ENCODE measurements at places on chromosomes 16 and 17.
A peak's percentile ranks its signal among the peaks of the same experiment; 100 is the strongest.

GRCh38 chr17:60151355-60151754 lies 1.6 kb downstream of the CA4 start:
- no peak for DNase-seq

- peak; percentile 51 for DNase-seq
Observed at GRCh38 chr17:65243838-65244625, 106.9 kb downstream of the RGS9 start.

GRCh38 chr16:57992084-57992483 lies 8.4 kb downstream of the ZNF319 start:
- no peak for DNase-seq

DNA sequence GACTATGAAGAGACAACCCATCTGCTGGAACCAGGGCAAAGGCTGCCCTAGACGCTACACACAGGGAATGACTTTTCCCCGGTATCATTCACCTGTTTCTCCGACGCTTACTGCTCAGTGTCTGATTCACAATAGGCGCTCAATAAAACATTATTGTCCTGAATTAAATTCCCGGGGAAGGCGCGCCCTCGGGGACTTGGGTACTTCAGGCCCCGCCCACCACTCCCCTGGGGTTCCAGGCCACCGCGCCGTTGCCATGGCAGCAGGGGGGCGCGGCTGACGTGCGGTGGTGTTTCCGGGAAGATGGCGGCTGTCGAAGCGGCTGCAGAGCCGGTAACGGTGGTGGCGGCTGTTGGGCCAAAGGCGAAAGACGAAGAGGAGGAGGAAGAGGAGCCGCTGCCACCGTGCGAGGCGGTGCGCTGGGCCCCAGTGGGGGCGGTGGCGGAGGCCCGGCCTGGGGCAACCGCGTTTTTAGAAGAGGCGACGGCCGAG lies at the start of gene RUNDC1:
RUNDC1 (plus strand) TSS at position 292 of the 492 bp plus-strand sequence; CDS start at position 304, 12 bp downstream.
- peak; percentile 71 for DNase-seq

- DNase-seq: no peak
Observed at GRCh38 chr17:77691216-77692085, 267.1 kb upstream of the TNRC6C start.

DNA sequence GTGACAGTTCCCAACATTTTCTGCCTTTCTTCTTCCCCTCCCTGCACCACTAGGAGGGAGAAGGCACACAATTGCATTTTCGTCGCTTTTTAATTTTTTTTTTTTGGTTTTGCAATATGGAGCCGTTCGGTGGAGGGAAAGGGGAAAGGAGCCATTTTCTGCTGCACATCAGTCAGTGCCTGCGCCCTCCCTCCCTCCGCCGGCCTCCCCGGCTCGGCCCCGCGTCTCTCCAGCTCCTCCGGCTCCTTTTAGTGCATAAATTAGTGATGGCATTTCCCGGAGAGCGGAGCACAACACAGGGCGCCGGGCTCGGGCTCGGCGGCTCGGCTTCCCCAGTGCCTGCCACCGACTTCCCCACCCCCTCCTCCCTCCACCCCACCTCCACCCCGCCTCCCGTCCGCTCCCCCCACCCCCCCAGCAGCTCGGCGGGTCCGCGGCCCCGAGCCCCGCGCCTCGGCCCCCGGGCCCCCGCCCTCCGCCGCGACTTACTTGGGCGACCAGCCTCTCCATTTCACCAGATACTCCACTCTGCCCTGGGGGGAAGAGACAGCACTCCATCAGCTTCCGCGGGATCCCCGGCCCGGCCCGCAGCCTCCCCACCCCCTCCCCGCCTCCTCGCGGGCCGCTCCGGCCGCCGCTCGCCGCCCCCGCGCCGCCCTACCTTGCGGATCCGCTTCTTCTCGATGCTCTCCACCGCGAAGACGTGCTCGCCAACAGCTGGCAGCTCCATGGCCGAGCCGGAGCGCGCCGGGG lies 542 bp downstream of the CBX4 start:
- peak; percentile 85 for DNase-seq

- DNase-seq: no peak
Observed at GRCh38 chr16:23024044-23024443, 125.2 kb downstream of the USP31 start.

DNA sequence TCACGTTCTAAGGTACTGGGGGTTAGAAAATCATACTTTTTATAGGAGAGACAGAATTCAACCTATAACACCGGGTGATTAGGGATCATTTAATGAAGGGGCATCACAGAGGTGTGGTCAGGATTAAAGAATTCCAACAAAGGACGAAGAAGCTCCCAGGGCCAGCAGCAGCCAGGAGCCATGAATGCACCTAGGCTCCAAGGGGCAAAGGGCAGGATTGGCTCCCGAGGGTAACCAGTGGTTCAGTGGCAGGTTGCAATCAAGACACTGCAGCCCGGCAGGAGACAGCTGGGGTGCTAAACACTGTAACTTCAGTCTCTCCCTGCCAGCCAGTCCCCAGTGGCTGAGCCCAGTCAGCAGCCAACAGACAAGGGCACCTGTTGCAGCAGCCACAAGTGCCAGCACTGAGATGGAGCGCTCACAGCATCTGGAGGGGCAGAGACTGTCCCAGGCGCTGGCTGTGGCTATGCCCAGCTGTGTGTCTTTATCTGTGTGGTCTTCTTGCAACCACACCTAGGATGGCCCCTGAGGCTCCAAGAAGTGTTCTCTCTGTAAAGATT lies 23.9 kb downstream of the DHRS7C start:
- DNase-seq: no peak

DNA sequence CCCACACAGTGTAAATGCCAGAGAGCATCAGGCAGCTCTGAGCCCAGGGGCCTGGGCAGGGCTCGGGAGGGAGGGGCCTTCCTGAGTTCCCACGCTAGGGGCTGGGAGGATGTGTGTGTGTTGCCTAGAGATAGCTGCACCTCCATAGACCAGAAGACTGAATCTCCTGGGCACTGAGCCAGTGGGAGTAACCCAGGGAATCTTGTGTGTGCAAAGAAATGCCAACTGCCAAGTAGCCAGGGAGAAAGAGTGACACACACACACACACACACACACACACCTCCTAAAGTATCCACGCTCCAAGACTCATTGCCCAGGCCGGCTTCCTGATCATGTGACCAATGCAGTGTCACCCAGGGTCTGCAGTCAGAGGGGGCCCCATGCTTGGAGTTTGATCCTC lies 166.2 kb upstream of the RPL38 start:
- DNase-seq: peak; percentile 11

DNA sequence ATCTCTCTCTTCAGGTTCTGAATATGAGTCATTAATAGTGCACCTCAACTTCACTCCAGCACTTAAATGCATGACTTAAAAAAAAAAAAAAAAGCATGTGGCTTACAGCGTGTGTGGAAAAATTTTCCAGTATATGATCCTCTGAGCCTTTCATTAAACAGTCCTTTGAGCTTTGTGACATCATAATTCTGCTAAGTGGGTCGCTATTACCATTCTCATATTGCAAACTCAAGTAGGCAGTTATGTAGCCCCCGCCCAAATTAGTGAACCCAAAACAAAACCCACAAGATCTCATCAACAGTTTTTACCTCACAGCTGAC lies 672 bp downstream of the CMTR2 start:
- no peak for DNase-seq

- peak; percentile 46 for DNase-seq
Observed at GRCh38 chr16:2233872-2234812, 2.1 kb upstream of the DNASE1L2 start.

DNA sequence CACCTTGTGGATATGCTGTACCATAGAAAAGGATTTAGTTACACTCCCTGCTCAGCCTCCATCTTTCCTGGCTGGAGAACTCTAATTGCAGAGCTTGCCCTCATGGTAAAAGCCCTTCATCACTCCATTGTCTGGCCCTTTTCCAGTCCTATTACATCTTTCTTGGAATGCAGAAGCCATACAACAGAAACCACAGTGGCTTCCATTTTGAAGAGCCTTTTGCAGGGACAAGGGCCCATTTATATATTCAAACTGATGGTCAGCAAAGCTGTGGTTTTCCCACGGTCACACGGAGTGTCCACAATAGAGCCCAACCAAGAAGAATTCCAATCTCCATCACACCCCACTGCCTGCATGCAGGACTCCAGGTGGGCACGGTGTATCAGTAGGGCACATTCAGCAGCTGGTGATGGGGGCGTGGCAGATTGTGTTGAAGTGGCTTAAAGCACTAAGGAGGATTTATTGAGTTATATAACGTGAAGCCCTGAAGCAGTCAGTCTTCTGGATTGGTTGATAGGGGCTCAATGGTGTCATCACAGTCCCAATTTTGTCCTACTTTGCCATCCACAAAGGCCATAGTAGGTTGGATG lies 20.3 kb downstream of the COPRS start:
- no peak for DNase-seq

DNA sequence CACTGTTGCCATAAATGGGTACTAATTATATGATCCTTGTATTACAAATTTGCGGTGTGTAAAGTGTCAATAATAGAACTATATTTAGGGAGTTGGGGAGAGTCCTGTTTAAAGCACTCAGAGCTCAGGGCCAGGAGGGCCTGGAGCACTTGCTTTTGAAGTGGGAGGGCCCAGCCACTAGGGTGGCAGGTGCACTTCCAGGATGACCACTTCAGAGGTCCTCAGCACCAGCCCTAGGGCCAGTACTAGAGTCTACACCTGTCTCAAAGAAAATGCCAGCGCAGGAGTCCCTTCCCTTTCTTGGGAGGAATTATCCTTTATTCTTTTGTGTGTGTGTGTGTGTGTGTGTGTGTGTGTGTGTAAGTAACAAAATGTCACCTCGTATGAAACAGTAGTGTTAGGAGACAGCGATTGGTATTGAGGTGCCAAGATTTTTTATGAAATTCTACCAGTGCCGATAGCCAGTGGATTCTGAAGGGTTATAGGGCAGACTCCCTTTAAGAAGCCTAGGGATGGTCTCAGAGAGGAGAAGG lies 31.9 kb downstream of the MYO18A start:
- no peak for DNase-seq

DNA sequence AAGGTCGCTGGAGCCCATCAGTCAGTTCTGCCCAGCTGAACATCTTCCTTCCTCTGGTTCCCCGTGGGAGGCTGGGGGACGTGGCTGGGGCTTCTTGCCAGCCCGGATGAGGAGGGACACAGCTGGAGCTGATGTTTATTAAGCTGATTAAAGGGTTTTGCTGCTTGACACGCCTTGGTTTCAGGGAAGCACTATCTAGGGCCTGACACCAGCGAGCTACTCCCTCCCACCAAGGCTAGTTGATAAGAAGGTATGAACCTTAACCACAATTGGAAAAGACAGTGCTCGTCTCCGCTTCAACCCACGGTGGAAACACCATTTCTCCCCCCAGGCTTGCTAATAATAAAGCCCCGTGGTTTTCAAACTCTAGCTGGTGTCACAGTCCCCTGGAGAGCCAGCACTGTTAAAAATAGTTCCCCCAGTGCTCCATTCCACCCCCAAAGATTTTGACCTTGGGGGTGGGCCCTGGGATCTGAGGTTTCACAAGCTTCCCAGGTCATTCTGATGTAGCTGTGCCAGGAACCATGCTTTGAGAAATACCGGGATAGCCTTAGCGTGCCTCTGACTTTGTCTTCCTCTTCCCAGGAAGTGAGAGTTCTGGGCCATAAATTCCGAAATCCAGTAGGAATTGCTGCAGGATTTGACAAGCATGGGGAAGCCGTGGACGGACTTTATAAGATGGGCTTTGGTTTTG lies 5.5 kb downstream of the DHODH start:
- no peak for DNase-seq

GRCh38 chr17:36877771-36878170 lies 59.5 kb upstream of the LHX1 start:
- DNase-seq: no peak

DNA sequence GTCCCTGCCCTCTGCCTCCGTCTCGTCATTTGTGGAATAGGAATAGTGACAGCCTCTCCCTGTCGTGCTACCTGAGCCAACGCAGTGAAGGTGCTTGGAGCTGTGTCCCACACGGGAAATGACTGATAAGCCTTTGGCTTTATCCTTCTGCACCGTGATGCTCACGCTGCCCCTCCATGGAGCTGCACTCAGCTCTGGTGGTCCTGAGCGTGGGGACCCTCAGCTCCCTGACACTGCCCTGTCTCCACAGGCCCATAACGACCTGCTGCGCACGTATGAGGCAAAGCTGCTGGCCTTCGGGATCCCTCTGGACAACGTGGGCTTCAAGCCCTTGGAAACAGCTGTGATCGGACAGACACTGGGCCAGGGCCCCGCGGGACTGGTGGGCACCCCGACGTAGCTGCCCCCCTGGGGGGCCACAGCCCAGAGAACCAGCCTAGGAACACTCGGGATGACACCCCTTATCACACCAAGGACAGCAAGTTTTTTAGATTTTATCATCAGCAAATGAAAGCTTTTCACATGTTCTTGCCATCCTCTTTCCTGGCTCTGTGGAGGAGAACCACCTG lies 23.8 kb upstream of the DBNDD1 start:
- DNase-seq: no peak

DNA sequence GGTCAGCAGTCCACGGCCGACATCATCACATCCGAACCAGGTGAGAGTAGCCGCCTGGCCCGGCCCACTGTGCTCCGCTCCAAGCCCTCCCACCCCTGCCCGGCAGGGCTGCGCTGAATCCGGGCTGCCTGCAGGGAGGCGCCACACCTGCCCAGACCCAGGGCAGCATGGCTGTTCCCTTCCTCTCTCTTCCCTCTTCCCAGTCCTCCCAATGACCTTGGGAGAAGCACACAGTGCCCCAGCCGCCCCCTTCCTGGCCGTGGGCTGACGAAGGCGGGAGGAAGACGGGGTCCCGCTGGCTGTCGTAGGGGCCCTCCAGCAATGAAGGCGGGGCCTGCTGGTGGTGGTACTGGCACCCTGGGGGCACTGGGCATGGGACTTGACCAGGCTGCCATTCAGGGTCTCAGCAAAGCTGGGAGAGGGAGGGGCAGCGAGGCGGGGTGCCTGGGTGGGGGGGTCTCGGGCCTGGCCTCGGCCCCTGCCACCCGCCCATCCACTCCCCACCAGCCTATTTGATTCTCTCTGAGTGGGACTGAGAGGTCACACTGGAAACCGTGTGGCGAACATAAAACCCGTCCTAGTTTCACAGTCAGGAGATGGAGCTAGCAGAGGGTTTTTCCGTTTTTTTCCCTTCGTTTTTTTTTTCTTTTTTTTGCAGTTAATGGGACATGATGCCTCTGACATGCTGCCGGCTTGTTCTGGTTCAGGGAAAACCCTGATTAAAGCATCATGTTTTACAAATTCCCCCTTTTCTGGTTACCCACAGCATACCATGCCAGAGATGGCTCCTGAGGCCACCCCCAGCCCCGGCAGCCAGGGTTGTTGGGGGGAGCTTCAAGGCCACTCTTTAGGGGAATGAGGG lies 50.6 kb downstream of the BAHCC1 start:
- DNase-seq: no peak

DNA sequence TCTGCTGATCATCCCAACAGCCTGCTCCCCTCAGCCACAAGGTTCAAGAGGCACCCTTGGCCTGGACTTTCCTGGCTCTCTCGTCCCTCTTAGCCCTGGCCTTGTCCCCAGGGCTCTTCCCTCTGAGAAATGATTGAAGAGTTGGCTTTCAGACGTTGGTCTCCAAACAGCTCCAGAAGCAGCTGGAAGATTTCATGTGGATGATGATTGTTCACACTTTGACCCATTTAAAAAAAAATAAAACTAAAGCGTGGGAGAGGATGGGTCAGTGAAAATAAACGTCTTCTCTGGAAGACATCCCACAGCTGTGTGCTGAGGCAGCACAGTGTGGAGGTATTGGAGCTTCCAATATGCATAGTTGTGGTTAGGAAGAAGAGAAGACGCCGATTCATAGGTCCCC lies 54.7 kb upstream of the CDH11 start:
- no peak for DNase-seq

All from NCI-H526 (cell line).